Inflammatory macrophage treated with lipopolysaccharide for 1 hour (primary cell): ENCODE measurements at places on chromosomes 1 and 21.

DNA sequence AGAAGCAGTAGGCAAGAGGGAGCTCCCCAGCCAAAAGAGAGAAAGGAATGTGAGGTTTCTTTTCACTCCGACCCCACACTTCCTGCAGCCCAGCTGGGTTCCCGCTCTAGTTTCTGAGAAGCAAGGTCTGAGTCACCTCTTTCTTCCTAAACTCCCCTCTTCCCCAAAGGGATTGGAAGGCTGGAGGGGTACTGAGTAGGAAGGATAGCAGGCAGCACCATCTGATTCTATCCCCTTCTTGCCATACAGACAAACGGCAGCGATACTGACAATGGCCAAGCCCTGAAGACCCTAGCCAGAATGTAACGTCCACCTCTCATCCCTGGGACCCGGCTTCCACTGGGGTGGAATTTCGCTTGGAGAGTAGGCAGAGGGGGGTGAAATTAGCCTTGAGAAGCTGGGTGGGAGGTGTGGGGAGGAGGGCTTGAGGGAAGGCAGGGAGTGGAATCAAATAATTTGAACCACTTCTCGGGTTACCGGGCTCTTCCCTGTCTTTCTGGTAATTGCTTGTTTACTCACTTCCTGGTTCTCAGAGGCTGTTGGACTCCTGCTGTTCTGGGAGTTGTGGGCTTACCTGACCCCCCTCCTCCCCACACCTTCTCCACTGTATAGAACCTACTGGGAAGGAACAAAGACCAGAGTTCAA, 13.2 kb downstream of the IER5 start:
- no peak for DNase-seq

DNA sequence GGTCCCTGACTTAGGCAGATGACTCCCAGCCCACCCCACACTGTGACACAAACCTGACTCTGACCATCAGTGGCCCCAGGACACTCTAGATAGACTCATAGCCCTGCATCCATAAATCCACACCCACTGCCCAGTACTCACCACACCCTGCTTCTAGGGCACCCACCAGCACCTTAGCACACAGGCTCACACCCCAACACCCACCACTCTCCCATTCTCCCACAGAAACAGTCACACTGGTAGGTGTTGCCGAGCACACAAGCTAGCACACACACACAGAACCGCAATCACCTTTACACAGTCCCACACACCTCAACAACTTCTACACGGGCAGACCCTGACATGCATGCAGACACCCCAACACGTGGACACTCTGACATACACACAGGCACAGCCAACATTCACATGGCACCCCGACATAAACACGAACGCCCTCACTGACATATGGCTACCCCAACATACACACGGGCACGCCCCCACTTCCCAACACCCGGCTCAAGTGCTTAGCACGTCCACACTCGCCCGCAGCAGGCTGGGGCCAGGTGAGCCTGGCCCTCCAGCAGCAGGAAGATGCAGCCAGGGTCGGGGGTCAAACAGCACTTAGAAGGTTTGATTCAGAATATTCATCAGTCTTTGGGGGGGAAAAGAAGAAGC, 105.5 kb upstream of the TARDBP start:
- DNase-seq: no peak

- no peak for DNase-seq
These were observed 70.1 kb upstream of the LRRC7 start for GRCh38 chr1:69497441-69498221.

- DNase-seq: no peak
These were observed 5.8 kb upstream of the CRABP2 start for GRCh38 chr1:156711011-156711817.

- no peak for DNase-seq
These were observed 364.2 kb upstream of the VAMP3 start for GRCh38 chr1:7406641-7407543.

DNA sequence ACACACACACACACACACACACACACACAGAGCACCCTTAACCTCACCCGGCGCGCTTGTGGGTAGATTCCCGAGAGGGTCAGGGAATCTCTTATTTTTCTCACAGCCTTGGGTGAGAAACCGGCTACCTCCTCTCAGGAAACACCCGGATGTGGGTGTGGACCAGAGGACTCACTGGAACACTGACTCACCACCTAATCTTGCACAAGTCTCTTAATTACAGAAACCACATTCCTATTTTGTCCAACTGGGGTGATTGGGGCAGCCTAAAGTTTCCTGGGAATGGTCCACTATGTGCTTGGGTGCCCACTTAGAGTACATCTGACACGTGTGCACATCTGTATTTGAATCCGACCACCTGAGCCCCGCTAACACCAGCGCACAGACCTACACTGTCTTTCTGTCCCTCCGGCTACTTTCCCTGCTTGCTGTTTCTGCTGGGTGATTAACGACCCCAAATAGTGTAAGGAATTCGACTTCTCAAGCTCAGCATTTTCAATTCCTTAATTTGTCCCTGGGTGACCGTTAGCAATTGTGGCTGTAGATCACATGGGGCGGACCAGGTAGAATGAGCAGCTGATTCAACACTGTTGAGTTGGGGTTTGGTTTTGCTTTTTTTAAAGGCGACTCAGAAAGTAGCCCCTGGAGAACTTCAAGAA, 14.0 kb upstream of the TBX15 start:
- DNase-seq: peak; percentile 52

GRCh38 chr21:25487046-25487594, 120.2 kb downstream of the MRPL39 start:
- peak; percentile 97 for DNase-seq

DNA sequence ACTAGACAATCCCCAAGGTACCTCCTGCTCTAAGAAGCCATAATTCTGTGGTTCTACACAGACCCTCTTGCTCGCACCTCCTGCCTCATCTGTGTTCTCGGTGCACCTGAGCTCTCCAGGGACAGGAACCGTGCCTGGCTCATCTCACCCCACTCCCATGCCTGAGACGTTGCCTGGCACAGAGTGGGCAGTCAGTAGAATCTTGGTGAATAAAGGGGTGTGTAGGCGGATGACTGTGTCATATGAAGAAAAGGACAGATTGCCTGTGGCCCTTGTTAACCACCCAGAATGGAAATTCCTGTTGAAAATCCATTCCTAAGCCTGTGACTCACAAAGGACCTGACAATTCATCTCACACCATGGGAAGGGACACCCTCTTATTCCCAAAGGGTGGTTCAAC, 92.9 kb downstream of the KCNN3 start:
- peak; percentile 77 for DNase-seq

DNA sequence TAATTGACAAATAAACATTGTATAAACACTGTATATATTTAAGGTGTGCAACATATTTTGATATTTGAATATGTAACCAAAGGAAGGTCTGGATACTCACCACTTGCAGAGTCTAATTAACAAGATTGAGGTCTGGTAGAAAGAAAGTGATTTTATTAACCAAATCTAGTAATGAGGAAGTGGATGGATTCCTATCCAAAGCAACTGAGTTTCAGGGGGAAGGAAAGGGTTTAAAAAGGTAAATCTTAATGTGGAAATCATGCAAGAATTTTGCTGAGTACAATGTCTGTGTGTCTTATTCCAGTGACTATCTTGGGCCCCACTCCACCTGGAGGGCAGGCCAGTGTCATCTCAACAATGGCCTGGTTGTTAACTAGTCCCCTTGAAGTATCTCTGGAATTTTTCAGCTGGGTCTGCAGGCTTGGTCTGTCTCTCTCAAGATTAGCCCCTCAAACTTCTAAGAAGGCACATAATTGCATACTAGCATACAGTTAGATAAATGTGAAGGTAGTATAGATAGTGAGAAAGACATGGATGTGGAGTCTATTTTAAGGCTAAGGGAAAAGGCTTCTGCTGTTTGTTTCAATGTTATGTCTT, 262.7 kb upstream of the RGS18 start:
- DNase-seq: no peak

- DNase-seq: peak; percentile 66
These were observed 38.8 kb downstream of the DNASE2B start for GRCh38 chr1:84436876-84437655.

DNA sequence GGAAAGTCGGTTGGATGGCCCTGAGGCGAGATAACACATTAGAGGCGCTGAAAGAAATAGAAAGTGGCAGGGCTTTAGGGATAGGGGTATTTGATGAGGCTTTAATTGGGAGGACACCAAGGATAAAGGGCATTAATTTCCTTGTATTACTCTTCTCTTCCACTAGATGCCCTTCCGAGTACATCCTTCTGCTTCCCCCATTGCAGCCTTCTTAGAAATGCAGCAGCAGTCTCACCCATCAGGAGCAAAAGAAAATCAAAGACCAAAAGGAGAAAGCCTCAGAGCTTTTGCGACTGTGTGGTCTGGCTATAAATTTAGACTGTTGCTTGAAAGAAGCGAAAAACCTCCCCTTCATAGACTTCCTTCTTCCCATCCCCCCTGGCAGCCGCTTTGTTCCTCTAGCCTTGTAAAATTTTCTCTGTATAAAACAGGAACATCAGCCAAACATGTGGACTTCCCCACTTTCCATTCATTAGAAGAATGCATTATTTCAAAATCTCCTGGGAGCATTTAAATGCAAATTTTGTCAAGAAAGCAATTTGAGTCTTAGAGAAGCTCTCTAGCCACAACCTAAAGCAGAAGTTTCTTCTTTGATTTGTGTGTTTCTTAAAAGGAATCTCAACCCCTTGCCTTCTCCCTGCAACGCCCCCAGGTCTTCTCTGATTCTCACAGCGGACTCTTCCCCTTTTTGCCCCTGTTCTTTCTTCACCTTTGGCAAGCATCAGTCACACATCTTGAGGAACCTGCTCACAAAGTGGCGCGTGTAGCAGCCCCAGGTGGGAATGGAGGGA, 76.6 kb downstream of the NDUFS5 start:
- peak; percentile 99 for DNase-seq

DNA sequence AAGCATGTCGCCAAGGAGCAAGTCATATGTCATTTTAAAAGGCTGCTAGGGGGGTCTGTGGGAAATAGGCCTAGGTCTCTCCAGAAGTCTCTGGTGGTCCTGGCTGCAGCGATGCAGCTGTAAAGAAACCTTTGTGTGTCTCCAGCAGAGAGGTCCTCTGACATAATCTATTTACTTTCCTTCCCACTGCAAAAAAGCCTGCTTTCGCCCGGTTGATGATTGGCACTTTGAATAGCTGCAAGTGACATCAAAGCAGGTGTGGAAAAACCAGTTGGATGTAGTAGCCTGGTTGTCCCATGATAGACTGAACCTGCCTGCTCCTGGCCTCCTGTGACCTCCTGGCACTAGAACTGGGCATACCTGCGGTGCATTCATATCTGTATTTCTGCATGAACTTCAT, 13.8 kb downstream of the RASSF5 start:
- DNase-seq: no peak

- DNase-seq: no peak
These were observed 61.7 kb upstream of the DNAJC6 start for GRCh38 chr1:65247419-65248359.

GRCh38 chr1:178238722-178239510, 145.0 kb downstream of the RASAL2 start:
- peak; percentile 20 for DNase-seq

GRCh38 chr1:201724766-201725118, 104.2 kb upstream of the IPO9 start:
- no peak for DNase-seq

DNA sequence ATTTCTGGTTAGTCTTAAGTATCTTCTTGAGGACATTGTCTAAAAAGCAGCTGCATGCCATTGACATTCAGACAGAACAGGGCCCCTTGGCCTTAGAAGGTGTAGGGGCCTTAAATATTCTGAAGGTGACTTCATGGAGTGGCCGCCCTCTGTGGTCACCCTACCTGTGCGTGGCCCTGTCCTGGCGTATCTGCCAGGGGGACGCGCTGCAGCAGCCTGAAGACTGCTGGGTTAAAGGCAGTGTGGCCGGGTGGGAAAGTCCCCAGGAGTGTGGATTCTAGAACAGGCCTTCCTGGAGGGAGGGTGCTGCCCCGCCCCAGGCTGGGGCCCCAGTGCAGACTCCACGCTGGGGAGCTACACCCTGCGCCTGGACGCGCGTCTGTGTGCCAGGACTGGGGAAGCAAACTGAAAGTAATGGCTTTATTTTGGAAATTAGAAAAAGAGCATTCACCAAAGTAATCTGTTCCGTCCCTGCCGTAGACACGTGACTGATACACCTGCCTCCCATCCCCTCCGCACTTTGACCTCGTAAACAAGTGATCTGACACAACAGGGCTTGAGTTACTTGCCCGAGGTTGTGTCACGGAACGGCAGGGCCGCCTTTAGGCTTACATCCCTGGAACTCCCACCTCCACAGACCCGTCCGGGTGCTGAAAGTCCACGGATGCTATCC, 1.8 kb downstream of the AGPAT3 start:
- DNase-seq: no peak

DNA sequence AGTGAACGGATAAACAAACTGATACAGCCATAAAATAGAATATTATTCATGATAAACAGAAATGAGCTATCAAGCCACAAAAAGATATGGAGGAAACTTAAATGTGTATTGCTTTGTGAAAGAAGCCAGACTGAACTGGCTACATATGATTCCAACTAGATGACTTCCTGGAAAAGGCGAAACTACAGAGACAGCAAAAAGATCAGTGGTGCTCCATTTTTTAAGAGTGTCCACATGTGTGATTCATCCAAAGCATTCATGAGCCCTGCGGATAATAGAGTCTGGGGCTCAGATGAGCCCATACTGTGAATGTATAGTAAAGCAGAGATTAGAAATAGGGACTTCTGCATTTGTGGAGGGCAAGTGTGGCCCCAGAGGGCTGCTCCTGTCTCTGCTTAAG, 7.8 kb upstream of the TMEM222 start:
- DNase-seq: no peak

- DNase-seq: no peak
These were observed 450.6 kb upstream of the DAB1 start for GRCh38 chr1:57874418-57874877.

DNA sequence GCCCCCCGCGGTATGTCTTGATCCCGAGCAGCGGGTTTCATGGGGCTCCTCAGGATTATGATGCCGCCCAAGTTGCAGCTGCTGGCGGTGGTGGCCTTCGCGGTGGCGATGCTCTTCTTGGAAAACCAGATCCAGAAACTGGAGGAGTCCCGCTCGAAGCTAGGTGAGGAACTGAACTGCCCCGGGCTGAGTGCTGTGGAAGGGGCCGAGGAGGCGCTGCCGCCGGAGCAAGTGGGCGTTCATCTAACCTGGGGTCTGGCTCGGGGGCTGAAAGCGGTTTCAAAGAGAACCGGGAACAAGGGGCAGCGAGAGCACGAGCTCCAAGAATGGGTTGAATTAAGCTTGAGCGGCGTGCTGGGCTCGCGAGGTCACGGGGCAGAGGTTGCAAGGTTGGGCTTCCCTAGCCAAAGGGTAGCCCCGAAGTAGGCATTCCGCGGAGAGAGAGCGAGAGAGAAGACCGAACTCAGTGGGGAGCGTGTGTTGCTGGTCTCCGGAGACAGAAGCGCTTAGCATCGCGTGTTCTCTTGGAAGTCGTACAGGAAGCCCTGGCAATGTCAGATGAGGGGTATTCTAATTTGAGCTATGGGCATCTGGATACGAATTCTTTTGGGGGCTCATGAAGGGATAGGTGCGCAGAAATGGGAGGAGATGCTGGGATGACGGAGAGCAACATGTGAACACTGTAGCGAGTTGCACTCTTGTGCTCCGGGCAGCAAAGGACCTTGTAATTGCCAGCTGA, 732 bp downstream of the HS2ST1 start:
- peak; percentile 67 for DNase-seq

DNA sequence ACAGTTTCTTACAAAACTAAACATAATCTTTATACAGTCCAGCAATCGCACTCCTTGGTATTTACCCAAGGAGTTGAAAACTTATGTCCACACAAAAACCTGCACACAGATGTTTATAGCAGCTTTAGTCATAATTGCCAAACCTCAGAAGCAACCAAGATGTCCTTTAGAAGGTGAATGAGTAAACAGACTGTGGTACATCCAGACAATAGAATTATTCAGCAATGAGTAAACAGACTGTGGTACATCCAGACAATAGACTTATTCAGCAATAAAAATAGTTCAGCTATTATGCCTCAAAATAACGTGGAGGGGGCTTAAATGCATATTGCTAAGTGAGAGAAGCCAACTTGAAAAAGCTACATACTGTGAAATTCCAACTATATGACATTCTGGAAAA, 87.0 kb upstream of the GALNT2 start:
- DNase-seq: no peak
